ENCODE measurements at places on chromosomes 7 and 10.

DNA sequence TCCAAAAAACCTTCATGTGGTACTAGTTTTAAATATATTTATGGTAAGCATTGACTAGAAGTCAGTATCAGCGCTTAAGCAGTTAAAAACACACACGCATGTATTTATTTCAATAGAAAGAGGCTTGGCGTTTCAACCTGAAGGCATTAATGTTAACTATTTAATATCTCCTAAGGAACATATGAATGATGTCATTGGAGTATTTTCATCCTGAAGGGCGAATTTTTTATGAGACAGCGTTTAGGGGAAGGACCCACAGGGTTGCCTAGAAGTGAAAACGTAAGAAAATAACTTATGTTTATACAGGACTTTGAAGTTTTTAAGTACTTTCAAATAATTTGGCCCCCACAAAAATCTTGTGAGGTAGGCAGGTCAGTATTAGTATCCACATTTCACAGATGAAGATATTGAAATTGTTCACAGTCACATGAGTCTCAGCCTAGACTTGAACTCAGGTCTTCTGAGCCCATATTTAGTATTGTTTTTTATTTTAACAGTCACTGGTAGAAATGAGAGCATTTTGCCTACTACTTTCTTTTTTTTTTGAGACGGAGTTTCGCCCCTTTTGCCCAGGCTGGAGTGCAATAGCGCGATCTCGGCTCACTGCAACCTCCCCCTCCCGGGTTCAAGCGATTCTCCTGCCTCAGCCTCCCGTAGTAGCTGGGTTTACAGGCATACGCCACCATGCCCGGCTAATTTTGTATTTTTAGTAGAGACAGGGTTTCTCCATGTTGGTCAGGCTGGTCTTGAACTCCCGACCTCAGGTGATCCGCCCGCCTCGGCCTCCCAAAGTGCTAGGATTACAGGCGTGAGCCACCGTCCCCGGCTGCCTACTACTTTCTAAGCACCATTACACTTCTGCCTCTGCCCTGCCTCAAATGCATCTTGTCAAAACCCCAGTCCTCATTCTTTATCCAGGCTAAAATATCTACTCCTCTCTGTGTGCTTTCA lies 1.8 kb downstream of the SLK start:
- peak; percentile 59 for DNase-seq

DNA sequence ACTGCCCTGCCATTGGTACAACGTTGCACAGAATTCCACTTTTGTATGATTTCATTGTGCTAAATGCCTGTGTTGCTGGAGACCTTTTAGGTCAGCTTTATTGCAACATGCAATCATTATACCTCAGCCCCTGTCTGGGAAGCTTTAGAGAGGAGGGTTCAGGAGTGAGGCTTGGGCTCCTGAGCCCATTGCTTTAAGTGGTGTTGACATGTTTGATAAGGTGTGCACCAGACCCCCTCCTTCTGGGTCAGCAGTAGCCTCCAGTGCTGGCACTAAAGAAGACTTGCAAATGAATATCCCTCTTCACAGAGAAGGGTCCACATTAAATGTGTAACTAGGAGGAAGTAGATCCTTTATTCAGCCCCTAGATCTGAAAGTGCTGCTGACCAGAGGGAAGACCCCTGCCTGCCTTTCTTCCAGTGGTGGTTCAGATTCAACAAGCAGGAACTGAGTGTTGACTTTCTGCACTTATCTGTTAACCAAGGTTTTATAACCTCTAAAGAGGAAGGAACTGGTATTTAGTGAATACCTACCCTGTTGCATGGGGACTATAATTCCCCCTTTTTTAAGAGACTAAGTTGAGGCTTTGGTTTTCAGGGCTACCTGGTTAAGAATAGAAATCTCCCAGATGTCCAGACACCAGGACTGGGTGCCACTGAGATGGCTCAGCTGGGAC lies 369.4 kb upstream of the IGFBP3 start:
- DNase-seq, result no peak

DNA sequence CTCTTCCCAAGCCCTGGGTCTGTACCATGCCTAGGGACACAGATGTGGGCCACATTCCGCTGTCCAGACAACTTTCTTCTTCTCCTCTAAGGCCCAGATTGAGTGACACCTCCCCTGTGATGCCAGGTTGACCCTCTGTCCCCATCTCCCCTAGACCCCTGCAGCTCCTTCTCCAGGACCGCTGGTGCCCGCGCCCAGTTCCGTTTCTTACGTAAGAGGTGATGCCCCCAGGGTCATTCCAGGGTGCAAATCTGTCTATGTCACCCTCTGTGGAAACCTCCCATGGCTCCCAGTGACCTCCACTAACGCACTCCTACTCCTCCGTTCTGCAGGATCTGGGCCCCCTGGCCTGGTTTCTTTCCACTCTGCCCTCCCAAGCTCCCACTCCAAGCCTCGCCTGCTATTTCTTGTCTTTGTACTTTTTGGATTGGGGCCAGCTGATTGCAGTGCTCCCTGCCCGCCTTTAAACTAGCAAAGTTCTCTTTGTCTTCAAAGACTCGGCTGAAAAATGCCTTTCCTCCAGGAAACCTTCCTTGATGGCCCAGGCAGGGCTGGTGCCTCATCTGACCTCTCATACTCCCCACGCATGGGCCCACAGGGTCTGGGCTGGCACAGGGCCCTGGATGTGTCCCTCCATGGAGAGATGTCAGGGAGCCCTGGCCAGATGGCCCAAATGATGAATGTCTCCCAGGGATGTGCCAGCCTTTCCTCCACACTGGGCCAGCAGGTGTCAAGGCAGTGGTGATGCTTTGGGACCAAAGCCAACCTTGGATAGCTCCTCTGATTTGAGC lies 21.3 kb upstream of the ELN start:
- no peak for DNase-seq

GRCh38 chr7:101678658-101679057 lies 49.6 kb upstream of the MYL10 start:
- no peak for DNase-seq

DNA sequence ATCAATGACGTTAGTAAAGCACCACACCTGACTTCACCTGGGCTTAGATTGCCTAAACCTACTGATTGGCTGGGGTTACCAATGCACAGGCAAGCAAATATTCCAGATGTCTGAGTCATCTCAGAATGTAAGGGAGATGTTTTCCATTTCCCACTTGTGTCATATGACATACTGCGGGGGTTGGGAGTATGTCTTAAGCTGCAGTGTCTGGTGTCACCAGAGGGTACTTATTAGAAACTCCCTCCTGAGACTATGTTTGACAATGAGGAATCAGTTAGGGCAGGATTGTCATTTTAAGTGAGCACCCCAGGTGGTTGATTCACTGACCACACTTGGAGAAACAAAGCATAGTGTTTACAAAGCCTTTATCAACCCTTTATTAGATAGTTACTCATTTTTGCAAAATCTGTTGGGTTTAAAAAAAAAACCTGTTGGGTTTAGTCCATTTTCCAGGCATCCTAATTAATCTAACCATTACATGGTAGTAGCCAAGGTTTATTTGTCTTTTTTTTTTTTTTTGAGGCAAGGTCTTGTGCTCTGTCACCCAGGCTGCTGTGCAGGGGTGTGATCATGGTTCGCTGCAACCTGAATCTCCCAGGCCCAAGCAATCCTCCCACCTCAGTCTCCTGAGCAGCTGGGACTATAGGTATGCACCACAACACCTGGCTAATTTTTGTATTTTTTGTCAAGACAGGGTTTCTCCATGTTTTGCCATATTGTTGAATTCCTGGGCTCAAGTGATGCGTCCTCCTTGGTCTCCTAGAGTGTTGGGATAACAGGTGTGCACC lies 72.5 kb downstream of the CDK6 start:
- DNase-seq, result peak; percentile 99

DNA sequence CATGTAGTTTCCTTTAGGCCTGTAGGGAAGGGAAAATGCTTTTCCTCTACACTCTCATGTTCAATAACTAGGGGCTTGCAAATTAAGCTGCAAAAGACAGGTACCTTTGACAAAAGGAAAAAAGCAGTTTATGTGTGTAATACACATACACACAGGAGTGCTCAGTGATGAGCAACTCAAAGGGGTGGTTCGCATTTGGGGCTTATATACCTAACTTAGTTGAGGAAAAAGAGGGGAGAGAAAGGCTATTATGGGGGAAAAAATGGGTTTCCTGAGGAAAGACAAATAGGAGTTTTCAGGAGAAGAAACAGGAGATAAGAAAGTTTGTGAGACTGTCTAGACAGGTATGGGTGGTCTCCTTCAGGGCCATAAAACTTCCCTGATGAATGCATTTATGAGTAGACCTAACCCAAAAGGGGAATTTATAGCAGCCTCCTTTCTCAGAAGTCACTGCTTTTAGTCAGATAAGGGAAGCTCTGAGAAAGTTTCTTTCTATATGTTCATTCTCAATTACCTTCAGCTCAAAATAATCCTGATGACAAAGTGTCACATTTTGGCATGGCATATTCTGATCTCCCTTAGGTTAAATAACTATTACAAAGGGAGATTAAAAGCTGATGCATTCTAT lies 55.2 kb upstream of the EZH2 start:
- peak; percentile 51 for DNase-seq

- no peak for DNase-seq
These were observed 25.9 kb upstream of the TTYH3 start for GRCh38 chr7:2605608-2606538.

DNA sequence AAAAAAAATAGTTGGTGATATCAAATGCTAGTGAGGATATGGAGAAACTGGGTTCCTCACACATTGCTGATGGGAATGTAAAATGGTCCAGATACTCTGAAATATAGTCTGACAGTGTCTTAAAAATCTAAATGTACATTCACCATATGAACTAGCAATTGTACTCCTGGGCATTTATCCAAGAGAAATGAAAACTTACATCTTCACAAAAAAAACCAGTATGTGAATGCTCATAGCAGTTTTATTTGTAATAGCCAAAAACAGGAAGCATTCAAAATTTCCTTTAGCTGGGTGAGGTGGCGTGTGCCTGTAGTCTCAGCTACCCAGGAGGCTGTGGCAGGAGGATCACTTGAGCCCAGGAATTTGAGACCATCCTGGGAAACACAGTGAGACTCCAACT lies 2.1 kb upstream of the SSC4D start:
- DNase-seq, result no peak

DNA sequence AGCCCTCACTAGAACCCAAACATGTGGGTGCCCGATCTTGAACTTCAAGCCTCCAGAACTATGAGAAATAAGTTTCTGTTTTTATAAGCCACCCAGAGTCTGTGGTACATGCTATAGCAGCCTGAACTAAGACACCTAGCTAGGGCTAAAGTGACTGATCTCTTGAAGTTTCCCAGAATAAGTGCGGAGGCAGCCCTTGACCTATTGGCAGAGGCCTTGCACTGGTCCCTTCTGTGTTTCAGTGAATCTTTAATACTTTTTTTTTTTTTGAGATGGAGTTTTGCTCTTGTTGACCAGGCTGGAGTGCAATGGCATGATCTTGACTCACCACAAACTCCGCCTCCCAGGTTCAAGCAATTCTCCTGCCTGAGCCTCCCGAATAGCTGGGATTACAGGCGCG lies 85.1 kb downstream of the SVOPL start:
- DNase-seq, result no peak

Data from OCI-M1 (cell line).